AG09309 (cell line): ENCODE measurements at places on chromosomes 16 and 17.

GRCh38 chr17:83146347-83146746, 66.9 kb downstream of the METRNL start:
- DNase-seq = no peak

DNA sequence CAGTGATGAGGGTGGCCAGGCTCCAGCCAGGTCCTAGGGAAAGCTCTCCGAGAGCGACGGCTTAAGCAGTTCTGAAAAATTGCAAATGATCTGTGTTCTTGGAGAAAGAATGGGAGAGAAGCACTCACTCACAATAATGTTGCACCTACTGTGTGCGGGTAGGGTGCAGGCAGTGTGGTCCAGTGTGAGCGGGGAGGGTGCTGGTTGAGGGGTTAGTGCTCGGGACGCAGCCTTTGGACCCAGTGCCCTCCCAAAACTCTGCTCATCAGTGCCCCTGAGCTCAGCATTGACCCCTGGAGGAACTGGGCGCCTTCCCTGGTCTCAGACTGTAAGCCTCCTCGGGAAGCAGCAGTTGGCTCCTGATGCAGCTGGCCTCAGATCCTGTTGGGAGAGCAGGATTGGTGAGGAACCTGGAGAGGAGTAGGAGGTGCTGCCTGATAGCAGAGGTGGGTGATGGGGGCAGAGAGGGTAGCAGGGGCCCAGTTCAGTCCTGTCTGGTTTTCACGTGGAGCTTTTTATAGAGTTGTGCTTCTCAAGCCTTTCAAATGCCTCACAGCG, 23.6 kb upstream of the ZNF750 start:
- no peak for DNase-seq

DNA sequence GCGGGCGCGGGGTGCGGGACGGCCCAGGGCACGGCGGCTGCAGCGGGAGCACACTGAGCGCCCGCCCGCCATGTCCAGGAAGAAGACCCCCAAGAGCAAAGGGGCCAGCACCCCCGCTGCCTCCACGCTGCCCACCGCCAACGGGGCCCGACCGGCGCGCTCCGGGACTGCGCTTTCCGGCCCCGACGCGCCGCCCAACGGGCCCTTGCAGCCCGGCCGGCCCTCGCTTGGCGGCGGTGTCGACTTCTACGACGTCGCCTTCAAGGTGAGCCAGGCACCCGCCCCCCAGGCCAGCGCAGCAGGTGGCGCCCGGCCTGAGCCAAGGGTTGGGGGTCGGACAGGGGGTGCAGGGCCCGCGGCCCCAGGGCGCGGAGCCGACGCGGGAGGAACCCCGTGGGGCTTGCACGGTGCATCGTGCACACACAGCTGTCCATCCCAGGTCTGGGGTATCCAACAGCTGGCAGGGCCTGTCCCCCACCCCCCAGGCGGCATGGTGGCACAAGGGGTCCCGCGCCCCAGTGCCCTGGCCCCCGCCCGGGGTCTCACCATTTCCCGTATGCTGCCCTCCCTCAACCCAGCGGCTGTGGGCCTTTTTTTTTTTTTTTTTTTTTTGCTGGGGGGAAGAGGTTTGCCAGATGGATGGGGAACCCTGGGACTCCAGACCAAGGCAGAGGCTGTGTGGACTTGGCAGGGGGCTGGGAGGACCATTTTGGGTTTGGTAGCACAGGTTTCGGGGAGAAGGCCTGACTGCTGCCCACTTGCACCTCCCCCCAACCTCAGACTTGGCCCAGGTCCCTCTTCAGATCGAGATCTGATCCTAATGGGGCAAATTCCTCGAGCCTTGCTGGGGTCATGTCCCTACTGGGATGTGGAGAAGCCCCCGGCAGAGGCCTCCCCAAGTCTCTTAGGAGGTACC, 547 bp downstream of the RAB26 start:
- DNase-seq = no peak

DNA sequence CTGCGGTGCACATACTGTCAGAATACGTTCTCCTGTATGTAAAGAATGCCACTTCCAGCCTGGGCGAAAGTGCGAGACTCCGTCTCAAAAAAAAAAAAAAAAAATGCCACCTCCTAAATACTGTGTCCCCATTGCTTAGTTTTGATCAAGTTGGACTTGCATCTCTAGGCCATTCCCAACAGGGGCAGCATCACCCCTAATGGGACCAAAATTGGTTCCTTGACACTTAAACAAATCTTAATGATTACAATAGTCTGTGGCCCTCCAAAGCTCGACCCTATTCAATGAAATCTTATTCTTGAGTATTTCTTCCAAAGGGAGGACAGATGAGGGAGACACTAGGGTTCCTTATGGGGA, 154.7 kb upstream of the PLCG2 start:
- no peak for DNase-seq

- DNase-seq = no peak
Measured at GRCh38 chr16:29114574-29114973, 129.7 kb downstream of the LAT start.

- no peak for DNase-seq
Measured at GRCh38 chr17:72357764-72358365, 237.0 kb downstream of the SOX9 start.

DNA sequence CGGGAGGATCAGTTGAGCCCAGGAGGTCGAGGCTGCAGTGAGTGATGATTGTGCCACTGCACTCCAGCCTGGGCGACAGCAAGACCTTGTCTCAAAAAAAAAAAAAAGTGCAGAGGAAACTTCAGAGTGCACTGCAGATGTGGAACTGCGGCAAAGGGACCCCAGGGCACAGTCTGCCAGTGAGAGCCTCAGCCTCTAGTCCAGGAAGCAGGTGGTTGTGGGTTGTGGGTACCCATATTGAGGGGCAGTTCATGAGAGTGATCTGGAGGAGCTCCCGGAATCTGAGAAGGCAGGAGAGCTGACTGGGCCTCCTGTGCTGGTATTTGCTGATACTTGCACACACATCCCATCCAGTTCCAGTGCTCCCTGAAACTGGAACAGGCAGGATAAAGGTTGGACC, 13.1 kb downstream of the FOXN1 start:
- no peak for DNase-seq

GRCh38 chr17:80645706-80646325, 101.2 kb downstream of the RPTOR start:
- no peak for DNase-seq

GRCh38 chr16:72428681-72429376, 256.9 kb upstream of the PMFBP1 start:
- no peak for DNase-seq

DNA sequence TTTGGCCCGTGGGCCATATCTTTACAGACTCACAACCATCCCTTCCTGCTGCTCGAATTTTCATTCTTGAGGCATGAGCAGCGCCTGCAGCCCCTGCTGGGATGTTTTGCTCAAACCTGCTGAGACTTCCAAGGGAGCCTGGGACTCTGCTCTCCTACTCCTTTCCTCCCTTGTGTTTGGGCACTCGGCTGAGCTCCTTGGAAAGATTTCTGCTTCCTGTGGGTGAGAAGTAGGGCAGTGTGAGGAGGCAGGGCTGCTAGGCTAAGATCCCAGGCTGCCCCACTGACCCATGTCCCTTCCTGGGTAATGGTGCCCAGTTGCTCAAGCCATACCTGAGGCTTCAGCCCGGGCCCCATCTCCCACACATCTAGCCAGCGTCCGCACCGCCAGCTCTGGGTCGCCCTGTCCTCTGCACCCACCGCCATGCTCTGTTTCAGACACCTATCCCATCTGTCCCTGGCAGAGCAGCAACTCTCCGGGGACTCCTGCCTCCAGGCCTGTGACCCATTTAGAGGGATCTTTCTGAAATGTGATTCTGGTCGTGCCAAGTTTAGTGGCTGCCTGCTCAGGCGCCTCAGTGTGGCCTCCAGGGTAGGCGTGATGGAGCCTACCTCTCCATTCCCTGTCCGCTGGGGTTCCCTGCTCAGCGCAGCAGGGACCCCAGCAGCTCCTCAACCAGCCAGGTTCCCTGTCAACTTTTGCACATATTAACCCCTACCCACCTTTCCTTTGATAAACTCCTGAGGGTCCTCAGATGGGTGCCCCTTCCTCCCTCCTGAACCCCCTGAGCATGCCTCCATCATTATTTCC, 190.1 kb downstream of the CCDC182 start:
- no peak for DNase-seq

DNA sequence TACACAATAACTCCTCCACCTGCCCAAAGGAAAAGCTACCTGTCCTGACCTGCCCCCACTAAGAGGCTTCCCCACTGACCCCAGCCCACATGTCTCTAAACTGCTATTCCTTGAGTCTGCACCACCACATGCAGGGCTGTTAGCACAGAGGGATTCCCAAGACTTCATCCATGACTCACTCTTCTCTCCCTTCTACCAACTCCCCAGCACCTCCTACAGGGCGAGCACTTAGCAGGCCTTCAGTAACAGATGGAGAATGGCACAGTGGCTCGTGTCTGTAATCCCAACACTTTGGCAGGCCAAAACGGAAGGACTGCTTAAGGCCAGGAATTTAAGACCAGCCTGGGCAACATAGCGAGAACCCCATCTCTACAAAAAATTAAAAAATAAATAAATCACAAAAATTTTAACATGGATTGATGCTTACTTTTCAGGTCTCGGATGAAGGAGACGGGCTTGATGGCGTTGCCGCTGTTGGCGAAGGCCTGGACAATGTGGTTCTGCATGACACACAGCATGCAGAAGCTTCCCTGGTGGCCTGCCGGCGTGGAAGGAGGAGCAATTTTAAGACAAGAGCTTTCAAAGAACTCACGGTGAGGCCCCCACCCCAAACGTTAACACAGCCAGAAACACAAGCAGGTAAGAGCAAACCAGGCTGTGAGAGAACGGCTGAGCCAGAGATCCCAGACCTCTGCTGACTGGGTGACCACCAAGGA, 12.0 kb downstream of the USP36 start:
- no peak for DNase-seq

DNA sequence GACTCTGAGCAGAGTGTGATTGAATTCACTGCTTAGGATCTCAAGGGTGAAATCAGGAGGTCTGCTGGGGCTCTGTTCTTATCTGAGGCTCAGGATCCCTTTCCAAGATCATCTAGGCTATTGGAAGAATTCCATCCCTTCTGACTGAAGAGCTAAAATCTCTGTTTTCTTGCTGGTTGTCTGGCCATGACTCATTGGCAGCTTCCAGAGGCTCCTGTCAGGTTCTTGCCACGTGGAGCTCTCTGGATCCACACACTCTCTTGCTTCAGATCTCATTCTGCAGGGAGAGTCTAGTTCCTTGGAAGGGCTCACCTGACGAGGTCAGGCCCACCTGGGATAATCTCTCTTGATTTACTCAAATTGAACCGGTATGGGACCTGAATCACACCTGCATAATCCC, 930.7 kb downstream of the CDH8 start:
- no peak for DNase-seq

DNA sequence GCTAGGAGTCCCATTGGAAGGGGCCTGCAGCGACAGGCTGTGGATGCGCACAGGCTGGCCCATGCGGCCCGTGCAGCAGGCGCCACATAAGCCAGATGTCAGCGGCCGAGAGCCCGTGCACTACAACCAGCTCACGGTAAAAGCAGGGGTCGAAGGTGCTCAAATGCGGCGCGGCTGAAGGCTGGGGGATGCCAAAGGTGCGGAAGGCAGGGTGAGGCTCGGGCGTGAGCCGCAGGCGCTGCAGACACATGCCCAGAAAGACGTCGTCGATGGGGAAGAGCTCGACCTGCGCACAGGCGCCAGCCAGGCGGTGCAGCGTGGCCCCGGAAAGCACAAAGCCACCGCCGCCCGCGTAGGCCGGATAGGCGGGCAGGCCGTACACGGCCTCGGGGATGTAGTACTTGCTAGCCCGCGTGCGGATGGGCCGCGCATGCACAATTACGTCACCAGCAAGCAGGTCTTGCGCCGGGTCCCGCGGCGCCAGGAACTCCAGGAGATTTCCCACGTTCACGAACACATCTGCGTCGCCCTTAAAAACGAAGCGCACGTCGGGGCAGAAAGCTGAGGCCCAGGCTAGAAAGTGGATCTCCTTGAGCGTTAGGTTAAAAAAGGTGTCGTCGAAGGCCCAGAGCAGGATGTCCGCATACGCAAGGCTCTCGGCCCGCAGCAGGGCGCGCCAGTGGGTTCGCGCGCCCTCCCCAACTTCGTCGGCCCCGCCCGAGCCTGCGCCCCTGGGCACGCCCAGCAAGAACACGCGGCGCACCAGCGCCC, 1.3 kb downstream of the B3GNT9 start:
- DNase-seq = no peak

GRCh38 chr17:28072936-28073533, 30.6 kb downstream of the NLK start:
- no peak for DNase-seq

- no peak for DNase-seq
Measured at GRCh38 chr17:17809531-17810083, 27.2 kb downstream of the SREBF1 start.

DNA sequence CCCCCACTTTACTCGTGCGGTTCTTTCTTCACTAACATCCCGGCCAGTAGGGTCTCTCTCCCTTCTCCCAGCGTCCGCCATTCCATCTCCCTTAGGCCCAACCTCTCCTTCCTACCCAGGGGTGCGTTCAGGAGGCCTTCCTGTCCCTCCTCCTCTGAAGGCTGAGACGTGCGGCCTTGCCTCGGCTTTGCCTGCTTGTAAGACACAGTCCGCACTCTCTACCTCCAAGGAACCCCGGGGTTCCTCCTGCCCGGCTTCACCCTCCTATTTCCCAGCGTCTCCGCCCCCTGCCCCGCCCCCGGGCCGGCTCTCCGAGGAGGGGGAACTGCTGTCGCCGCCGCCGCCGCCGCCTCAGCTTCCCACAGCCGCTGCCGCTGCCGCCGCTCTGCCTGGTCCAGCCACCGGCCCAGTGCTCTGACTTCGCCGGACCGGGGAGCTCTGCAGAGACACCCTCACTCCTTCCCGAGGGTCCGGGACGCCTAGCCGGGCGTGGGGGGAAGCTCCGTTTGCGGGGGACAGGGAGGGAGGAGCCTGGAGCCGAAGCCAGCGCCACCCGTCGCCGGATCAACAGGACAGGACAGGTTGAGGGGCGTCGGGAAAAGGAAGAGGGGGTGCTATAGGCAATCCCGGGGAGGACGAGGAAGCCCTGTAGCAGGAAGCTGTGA, 1.2 kb upstream of the FGF11 start:
- no peak for DNase-seq

DNA sequence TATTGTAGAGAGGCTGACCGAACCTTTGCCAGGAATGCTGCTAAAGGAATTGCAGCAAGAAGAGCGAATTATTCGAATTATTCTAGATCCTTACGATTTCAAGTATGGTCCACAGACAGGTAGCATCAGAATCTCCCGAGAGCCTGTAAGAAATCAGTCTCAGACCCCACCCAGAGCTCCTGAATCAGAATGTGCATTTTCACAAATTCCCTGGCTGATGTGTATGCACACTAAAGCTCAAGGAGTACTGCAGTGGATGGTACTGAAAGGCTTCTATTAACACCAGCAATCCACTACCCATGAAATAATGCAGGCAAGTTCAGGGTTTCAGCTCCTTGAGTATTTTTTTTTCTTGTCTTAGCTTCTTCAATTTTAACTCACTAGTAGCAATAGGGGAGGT, 49.4 kb downstream of the ZZEF1 start:
- DNase-seq = no peak

DNA sequence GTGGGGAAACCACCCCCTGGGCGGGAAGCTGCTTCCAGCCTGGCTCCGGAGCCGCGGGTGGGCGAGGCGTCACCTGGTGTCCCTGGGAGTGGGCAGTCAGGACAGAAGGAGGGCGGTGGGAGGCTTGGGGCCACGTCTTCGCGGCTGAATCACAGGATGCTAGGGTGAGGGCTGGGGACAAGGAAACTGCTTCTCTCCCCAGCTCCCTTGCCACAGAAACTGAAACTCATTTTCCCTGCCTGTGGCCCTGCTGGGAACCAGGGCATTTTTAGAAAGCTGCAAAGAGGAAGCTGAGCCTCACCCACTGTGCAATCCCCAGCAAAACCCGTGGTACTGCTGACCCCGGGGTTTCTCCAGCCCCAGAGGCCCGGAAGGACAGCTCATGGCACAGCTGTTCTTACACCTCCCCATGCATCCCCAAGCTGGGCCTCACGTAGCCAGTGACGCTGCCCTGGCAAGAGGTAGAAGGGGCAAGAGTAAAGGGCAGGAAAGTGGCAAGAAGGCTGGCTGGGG, 8.2 kb downstream of the RHBDF2 start:
- peak; percentile 57 for DNase-seq
